Stimulated activated CD4-positive, alpha-beta T cell treated with anti-CD3 and anti-CD28 coated beads, TNF-alpha, amount 100 ng/mL, for 1 hour (primary cell): ENCODE measurements at places on chromosomes 7 and 10.

DNA sequence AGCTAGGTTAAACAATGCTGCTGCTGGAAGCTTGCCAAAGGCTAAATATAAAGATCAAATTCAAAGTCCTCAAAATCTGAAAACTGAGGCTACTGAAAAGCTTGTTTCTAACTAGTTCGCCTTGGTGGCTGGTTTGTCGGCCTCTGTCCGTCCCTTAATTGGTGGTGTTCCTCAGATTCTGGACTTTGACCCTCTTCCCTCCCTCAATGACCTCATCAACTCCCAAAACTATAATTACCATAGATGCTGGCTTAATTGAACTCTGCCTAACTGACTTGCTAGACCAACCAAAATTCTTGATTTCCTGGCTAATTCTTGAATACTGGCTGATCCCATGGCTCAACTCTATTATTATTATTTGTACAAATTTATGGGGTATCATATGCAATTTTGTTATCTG, 15.6 kb downstream of the ARHGAP21 start:
- no peak for DNase-seq

- DNase-seq = no peak
Observed at GRCh38 chr7:31432176-31432575, 81.7 kb upstream of the ITPRID1 start.

DNA sequence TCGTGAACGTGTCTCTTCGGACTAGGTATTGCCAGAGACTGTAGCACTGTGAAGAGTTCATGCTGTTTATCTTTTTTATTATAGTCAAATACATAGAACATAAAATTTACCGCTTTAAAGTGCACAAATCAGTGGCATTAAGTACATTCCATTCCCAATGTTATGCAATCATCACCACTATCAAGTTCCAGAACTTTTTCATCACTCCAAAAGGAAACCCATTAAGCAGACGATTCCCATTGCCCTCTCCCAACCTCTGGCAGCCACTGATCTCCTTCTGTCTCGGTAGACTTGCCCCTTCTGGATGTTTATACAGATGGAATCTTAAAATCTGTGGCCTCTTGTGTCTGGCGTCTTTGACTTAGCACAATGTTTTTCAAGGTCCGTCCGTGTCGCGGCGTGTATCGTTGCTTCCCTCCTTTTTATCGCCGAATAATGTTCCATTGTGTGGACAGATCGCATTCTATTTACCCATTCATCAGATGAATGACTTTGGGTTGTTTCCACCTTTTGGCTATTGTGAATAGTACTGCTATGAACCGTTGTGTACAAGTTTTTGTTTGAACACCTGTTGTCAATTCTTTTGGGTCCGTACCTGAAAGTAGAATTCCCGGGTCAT, 2.7 kb downstream of the PROSER2 start:
- no peak for DNase-seq

GRCh38 chr10:78366663-78367411, 333.2 kb downstream of the RPS24 start:
- no peak for DNase-seq

DNA sequence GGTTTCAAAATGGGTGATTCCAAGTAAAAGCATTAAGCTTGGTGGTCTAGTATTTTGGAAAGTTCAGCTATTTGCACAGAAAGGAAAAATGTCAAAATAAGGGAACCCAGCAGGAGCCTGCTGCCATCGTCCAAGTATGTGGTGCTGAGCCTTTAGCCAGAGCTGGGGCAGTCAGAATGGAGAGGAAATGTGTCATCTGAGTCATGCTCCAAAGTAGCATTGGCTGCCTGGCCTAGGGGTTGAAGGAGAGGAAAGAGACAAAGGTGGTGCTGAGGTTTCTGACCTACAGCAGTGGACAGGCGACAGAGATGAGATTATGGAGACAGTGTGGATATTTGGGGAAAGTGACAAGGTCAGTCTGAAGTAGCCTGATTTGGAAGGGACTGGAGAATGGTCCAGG, 103.9 kb downstream of the PLCE1 start:
- no peak for DNase-seq

GRCh38 chr7:37893359-37893758, 23.3 kb downstream of the SFRP4 start:
- DNase-seq = no peak

GRCh38 chr7:90625562-90625961, 29.4 kb downstream of the CDK14 start:
- no peak for DNase-seq

DNA sequence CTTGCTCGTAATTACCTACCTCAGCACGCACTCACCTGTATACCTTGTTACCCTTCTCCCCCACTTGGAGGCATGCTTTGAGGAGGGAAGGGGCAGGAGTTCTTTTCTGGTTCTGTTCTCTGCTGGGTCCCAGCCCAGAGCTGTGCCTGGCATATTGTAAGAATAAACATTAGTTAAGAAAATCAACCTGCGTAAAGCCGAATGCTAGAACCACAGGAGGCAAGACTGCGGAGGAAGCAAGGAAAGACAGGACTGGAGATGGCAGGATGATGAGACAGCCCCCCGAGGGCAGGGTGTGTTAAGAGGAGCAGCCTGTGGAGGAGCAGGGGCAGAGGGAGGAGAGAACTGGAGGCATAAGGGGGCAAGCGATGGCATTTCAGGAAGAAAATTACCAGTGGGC, 9.5 kb downstream of the C10orf53 start:
- DNase-seq = no peak

DNA sequence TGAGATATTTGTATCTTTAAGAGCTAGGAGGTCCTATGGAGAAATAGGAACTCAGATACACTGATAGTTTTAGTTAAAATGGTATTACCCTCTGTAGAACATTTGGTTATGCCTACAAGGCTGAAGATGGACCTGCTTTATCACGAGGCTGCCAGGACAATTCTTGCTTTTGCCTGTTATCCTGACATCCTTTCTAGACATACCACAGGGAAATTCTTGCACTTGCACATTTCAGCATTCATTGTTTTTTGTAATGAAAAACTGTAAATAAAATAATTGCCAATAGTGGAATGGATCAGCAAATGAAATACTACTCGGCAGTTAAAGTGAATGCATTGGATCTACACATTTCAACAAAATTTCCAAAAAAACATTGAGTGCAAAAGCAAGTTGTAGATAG, 9.7 kb downstream of the COL28A1 start:
- no peak for DNase-seq

GRCh38 chr7:26385240-26385639, 93.6 kb downstream of the SNX10 start:
- DNase-seq = no peak

DNA sequence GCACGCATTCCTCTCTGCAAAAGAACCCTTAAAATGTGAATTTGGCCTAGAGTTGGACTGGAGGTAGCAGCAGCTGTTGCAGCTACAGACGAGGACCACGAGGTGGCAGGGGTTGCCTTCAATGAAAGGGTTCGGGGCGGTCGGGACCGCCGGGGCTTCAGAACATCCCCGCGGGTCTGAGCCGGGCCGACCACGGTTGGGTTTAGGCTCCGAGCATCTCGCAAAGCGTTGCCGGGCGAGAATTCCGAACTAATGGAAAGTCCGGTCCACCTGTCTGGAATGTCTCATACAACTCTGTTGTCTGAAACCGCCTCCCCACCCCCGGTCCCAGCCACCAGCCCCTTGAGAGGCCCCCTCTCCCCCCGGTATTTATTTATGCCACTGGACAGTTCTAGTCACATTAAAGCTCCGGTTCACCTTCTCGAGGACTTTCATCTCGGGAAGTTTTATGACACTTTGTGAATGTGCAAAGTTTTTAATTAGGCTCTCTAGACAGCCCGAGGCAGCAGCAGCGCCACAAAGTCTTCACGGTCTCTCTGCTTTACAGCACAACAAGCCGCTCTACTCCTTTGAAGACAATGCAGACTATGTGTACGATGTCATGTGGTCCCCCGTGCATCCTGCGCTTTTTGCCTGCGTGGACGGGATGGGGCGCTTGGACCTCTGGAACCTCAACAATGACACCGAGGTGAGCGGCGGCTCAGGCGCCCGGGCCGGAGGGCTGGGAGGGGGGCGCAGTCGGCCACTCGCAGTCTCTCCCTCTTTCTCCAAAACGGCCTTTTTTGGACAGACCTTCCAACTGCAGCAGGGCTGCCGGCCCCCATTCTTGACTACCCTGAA, 246.2 kb downstream of the SLC25A13 start:
- DNase-seq = no peak

- DNase-seq = no peak
Observed at GRCh38 chr10:70448236-70448635, 6.8 kb upstream of the NODAL start.

DNA sequence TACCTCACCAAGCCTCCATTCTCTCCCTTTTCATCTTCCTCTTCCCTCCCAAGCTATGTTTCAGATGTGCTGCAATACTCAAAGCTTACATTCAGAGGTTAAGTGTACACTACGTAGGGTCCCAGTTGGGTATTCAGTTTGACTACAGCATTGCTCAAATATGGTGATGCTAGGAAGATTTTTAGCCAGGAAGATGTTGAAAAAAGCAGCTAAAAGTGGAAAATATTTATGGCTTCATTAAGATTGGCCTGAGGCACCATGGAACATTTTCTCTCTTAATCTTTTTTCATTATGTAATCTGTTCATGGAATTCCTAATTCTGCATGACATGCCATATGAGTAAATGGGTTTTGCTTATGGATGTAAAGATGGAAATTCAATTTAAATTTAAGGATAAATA, 72.0 kb upstream of the ABCB5 start:
- DNase-seq = no peak

DNA sequence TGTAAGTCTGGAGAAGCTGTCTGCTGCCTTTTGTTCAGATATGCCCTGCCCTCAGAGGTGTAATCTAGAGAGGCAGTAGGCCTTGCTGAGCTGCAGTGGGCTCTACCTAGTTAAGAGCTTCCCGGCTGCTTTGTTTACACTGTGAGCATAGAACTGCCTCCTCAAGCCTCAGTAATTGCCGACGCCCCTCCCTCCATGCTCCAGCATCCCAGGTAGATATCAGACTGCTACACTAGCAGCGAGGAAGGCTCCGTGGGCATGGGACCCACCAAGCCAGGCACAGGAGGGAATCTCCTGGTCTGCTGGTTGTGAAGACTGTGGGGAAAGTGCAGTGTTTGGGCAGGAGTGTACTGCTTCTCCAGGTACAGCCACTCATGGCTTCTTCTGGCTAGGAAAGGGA, 26.4 kb upstream of the CXCL12 start:
- DNase-seq = no peak

- DNase-seq = no peak
Observed at GRCh38 chr10:43316516-43316915, 49.7 kb upstream of the RASGEF1A start.

- DNase-seq = no peak
Observed at GRCh38 chr7:22561321-22561811, 61.4 kb upstream of the STEAP1B start.

DNA sequence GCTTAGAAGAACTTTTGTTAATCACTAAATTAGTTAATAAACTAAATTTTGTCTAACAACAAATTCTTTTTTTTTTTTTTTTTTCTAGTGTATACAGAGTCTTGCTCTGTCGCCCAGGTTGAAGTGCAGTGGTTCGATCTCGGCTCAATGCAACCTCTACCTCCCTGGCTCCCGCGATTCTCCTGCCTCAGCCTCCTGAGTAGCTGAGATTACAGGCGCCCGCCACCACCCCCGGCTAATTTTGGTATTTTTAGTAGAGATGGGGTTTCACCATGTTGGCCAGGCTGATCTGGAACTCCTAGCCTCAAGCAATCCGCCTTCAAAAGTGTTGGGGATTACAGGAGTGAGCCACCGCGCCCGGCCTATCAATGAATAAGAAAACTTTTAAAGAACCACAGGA, 1.1 kb upstream of the IQUB start:
- DNase-seq = no peak

GRCh38 chr7:136956232-136956631, 87.8 kb downstream of the CHRM2 start:
- no peak for DNase-seq

GRCh38 chr10:101071267-101071884, 9.6 kb downstream of the KAZALD1 start:
- DNase-seq = no peak

GRCh38 chr10:76129213-76129612, 697.8 kb downstream of the LRMDA start:
- DNase-seq = no peak

DNA sequence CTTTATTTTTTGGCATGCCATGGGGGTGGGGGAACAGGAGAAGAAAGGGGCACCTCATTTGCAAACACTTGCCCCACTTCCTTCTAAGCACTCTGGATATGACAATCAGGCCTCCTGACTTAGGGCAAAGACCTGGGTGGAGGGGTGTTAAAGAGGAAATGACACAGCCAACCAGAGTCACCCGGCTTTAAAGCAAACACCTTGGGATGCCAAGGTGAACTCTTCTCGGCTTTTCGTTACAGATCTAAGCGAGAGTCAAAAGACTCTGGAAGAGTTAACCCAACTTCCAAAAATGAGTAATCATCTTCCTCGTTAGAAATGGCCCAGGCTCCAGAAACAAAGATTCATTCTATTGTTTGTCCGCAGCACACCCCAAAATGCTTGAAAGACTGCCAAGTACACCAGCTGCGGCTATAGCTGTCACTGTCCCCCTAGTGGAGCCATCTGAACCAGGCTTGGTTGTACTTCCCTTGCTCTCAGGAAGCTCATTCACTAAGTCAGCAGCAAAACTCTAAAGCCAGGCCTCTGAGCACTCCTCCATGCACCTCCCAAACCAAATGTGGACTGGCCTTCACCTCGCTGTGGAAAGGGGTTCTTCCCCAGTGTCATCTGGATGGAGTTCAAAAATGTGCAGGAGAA, 24.8 kb downstream of the FAM53B start:
- DNase-seq = peak; percentile 46

GRCh38 chr7:121966276-121966934, 93.4 kb downstream of the PTPRZ1 start:
- DNase-seq = no peak

- DNase-seq = no peak
Observed at GRCh38 chr7:106987777-106988176, 56.7 kb upstream of the PRKAR2B start.

- no peak for DNase-seq
Observed at GRCh38 chr10:8245814-8246142, 191.3 kb downstream of the GATA3 start.

DNA sequence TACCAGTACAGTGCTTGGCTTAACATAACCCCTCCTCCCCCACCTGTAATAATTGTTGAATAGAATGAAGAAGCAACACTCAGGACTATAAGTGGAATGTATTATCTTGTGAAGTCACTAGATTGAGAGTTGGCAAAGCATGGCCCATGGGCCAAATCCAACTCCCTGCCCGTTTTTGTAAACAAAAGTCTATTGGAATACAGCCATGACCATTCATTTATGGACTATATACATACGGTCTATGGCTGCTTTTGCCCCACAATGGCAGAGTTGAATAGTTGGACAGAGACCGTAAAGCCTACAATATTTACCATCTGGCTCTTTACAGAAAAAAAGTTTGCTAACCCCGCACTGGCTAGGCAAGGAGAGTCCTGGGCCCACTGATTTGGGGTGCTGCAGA, 48.1 kb upstream of the CYCS start:
- DNase-seq = no peak

DNA sequence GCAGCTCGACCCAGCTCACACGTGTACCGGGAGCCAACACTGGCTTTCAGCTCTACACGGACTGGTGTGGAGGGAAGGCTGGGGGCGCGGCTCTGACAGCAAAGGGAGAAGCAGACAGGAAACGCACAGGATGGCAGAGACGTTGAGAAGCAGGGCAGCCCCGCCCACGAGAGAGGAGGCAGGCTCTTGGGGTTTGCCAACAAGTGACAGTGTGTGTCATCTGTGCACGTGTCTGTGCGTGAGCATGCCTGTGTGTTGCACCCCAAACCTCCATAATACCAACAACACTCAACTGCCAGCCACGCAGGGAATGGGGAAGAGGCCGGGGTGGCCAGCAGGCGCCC, 64.4 kb upstream of the PDGFA start:
- DNase-seq = peak; percentile 78

- no peak for DNase-seq
Observed at GRCh38 chr7:105448181-105448580, 59.5 kb upstream of the SRPK2 start.
